ENCODE measurements at places on chromosomes 6 and 20.

- DNase-seq: no peak
Observed at GRCh38 chr6:129575378-129576118, 134.4 kb downstream of the ARHGAP18 start.

DNA sequence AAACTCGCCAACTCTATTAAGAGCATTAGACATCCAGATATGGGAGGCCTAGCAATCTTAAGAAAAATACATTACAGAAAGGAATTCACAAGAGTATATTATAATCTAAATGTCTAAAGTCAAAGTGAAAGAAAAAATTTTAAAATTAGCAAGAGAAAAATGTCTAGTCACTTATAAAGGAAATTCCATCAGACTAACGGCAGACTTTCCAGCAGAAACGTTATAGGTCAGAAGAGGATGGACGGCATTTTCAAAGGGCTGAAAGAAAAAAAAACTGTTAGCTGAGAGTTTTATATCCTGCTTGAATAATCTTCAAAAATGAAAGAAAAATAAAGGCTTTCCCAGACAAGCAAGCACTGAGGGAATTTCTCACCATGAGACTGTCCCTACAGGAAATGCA lies 269.0 kb downstream of the HDGFL1 start:
- no peak for DNase-seq

GRCh38 chr20:33164763-33165095 lies 3.2 kb upstream of the BPIFA2 start:
- no peak for DNase-seq

DNA sequence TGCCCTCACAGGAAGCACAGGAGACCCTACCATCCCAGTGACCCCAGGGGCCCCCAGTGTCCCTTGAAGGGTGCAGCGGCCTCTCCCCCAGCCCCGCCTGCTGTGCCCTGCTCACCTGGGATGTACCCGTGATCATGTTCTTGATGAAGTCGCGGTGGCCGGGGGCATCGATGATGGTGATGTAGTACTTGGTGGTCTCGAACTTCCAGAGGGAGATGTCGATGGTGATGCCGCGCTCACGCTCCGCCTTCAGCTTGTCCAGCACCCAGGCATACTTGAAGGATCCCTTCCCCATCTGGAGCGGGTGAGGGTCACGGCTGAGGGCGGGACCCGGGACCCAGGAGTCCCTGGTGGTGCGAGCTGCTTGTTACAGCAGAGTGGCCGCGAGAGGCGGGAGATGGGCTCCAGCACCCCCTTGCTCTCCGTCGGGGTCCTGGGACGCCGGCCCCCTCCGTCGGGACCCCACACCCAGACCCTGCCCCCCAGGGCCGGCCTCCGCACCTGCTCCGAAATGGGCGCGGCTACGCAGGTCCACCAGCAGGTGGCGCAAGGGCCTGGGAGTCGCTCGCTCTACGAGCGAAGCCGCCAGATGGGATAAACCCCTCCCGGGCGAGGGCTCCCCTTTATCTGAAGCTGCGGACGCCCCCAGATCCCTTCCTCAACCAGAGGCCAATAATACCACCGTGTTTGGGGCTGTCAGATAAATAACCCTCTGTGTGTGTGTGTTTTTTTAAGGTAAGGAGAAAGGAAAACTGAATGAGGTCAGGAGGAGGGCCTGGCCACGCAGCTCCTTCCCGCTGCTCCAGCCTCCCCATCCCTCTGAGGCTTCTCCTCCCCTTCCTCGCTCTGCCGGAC lies 2.9 kb downstream of the EEF1A2 start:
- no peak for DNase-seq

GRCh38 chr20:23129891-23130621 lies 43.9 kb upstream of the CD93 start:
- DNase-seq: no peak

DNA sequence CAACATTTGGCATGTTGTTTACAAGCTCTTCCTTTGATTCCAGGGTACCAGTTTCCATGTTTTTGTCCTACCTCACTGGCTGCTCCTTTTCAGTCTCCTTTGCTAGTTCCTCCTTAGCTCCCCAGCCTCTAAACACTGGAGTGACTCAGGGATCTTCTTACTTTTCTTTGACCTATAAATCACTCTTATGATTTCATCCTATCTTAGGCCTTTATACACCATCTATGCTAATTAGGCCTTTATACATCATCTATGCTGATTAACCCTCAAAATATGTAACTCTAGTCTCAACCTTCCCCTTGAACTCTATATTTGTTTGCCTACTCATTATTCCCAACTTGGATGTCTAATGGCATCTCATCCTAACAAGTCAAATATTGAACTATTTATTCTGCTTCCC lies 9.5 kb downstream of the TMEM30A start:
- DNase-seq: no peak

DNA sequence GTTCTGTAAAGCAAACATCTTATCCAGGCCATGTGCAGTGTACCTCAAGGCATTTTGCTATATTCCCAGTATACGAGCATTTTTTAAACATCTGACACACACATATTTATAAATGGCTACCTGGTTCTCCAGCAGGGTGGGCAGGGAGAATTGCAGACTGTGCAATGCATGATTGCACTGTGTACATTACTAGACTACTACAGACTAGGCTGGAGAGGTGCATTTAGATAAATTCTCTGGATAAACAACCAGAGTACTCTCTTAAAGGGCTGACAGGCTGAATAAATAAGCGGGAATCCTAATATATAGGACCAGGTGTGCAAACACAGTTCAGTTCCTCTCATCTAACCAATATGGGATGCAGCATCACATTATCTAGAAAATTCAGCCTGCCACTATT lies 428.3 kb upstream of the ARID1B start:
- no peak for DNase-seq

- no peak for DNase-seq
Observed at GRCh38 chr6:161418463-161418945, 144.6 kb upstream of the AGPAT4 start.

DNA sequence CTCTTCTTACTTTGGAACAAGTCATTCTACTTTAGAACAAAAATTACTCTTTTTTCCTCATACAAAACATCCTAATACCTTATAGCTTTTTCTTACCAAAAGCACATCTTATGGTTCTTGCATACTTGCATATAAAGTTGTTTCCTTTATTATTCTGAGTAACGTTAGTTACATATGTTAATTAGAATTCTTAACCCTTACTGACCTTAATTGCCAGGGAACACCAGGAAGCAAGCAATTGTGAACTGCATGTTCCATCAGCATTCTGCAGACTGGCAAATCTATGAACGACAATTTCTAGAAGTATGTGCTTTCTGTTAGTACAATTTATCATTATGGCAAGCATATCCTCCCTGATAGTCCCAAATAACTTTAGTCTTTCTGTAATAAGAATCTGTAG lies 831.0 kb downstream of the C6orf118 start:
- no peak for DNase-seq

GRCh38 chr6:7911345-7911725 lies 747 bp upstream of the TXNDC5 start:
- no peak for DNase-seq

DNA sequence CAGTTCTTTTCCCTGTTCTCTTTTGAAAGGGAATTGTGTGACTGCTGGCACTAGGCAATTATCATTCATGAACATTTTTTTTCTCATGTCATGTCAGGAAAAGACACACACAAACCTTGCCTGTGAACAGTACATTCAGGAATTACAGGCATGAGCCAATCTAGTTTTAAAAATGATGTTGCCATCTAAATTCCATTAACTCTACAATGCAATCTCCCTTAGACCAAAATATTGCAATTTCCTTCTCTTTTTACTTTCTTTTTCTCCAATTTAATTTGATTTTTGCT lies 127.5 kb upstream of the STMND1 start:
- no peak for DNase-seq

- DNase-seq: no peak
Observed at GRCh38 chr20:697826-698225, 22.2 kb upstream of the SCRT2 start.

DNA sequence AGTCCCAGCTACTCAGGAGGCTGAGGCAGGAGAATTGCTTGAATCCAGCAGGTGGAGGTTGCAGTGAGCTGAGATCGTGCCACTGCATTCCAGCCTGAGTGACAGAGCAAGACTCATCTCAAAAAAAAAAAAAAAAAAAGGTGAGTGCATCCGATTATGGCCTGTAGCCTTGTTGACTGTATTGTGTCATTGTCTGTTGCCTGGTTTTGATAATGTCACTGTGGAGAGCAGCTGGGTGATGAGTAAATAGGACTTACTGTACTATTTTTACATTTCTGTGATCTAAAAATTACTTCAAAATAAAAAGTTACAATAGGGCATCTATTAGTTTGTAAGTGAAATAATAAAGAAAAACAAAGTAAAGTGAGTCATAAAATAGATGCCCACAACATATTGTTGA lies 134.1 kb upstream of the SALL4 start:
- no peak for DNase-seq

GRCh38 chr6:111872401-111873177 lies 663 bp downstream of the FYN start:
- DNase-seq: no peak

DNA sequence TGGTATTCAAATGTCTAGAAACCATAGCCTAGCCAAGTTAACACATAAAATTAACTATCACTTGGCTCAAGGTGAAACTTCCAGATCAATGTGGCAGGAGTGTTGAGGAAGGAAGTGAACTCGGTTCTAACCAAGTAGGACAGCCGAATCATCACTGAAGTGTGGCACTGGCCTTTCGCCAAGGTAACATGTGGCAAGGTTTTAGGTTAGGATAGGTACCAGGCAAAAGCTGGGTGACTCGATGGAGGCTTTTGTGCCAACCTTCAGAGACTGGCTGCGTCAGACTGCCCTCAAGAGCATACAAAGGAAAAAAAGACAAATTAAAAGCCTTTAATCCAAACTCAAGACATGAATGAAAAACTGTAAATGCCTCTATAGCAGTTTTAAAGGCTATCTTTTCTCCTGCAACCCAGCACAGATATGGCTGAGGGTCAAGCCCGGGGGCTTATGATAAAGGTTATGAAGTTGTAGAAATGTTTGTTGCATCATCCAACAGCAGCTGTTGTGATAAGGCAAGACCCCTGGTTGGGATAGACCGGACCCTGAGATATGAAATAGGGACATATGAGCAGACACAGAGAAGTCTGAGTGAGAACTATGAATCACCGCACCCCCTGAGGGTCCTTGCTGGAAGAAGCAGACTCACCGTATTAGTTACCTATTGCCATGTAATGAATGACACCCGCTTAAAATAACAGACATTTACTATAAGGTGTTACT lies 11.9 kb downstream of the PSMB9 start:
- no peak for DNase-seq

- no peak for DNase-seq
Observed at GRCh38 chr6:123801067-123801466, 2.6 kb upstream of the NKAIN2 start.

DNA sequence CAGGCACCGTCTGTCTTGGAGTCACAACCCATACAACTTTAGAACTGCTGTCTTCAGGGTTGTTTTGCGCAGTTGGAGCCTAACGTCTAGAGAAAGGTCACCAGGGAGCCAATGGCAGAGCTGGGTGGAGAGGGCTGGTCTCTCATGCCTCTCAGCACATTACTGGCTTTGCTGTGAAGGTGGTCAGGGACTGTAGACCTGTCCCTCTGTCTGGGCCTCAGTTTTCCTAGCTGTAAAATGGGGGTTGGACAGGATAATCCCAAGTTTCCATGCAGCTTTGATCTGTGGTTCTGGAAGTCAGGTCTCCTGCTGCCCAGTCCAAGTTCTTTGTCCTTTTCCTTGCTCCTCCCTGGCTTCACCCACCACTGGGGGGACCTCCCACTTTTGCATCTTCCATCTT lies 52.2 kb upstream of the EPB41L1 start:
- no peak for DNase-seq

DNA sequence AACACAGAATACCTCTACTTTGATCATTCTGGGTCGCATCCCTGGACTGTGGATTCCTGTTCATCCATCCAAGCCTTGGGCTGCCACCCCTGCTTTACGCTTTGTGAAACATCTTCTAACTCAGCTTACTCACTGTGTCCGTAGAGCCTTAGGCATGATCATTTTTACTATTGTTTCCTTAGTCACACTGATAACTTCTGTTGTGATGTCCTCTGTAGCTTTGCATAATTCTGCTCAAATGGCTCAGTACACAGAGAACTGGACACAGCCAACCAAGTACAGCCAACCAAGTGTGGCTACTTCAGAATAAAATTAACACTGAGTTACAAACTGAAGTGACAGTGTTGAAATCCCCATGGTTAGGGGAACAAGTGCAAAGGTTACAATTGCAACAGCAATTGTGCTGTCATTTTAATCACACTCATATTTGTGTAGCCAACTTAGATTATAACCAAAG lies 8.6 kb upstream of the FKBP1A start:
- DNase-seq: no peak

DNA sequence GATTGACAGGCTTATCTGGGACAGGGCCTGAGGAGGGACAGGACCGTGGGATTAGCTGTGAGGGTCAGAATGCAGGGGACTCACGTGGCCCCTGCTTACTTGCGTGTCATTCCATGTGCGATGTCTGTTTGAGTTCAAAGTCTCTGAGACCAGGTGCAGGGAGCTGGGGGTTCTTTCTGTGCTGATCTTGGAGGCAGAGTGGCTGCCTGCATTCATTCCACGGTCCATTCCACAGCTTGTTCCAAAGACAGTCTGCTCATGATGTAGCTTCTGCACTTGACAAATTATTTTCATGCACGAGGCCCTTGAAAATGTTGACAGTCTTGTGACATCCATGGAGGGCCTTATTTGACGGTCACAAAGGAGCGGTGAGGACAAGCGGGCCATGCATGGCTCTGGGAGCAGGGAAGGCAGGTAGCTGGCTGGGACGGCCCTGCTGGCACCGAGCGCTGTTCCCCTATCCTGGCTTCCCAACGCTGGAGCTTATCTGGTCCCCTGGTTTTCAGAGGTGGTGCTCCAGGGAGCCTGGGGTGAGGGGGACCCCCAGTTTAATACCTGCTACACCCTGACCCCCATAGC lies 156.3 kb upstream of the RNF24 start:
- no peak for DNase-seq

DNA sequence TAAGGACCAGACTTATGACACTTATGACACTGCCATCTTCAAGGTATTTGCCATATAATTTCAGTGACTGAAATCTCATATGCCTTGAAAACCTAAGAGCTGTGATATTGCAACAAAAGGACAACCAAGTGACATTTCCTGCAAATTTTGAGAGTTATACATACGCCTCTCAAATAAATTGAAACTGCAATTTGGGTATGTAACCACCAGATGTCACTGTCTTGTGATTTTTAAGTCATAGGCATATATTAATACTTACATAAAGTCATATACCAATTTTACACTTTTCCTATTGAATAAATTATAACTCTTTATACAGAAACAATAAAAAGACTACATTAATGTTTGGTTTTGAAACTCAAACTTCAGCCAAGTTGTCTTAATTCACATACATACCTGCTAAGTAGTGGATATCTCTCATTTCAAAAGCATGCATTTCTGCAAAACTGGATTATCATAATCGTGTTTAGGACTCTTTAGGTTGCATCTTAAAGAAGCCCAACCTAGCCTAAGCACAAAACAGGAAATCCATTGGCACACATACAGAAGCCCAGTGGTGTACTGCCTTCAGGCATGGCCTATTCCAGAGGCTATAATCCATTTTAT lies 180.2 kb downstream of the PACRG start:
- no peak for DNase-seq
